HCT116 (cell line): ENCODE measurements at places on chromosomes 4 and X. TPM values are rescaled to one million over a fixed set of nuclear protein-coding genes. Genes with fewer than 3 reads are reported as not detected.

DNA sequence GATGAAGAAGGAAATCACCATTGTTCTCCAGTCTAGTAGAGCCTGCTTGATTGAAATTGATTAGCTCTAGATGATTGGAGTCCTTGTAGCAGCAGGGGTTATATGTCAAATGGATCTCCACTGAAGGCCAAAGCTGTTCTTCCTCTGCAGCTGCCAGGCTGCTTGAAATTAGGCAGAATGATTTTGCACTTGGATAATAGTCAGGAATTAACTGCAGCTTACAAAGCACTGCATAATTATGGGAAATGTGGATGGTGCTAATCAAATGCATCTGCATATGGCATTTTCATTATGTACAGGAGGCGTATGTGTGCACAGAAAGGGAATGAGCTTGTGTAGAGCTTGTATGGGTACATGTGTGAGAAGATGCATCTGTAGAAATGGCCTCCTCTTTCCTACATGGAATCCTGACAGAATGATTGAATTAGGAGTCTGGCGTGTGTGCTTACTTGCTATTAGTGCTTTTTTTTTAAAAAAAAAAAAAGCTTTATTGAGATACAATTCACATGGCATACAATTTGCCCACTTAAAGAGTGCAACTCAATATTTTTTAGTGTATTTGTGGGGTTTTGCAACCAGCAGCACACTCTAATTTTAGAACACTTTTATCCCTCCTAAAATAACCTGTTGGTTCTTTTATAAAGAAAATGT is 65.9 kb downstream of the TMEM131L start:
- no peaks in the 10 kb centered on the region for H3K27me3 ChIP-seq
- no peaks in the 10 kb centered on the region for H3K36me3 ChIP-seq
- no peak overlapping the region for H3K27ac ChIP-seq
- H3K4me1 ChIP-seq, result no peaks in the 10 kb centered on the region

Gene RENBP
- total RNA-seq, result 1.3 TPM

Gene TAF7L
- 0.22 TPM for total RNA-seq

Gene REPS2
- total RNA-seq, result 4.5 TPM

GRCh38 chr4:153076861-153077260 is 127.4 kb upstream of the TRIM2 start:
- H3K36me3 ChIP-seq, result no peaks in the 10 kb centered on the region
- H3K27me3 ChIP-seq, result no peaks in the 10 kb centered on the region
- no peak overlapping the region for H3K4me3 ChIP-seq
- H3K4me1 ChIP-seq, result no peaks in the 10 kb centered on the region
- DNase-seq, result no peak

DNA sequence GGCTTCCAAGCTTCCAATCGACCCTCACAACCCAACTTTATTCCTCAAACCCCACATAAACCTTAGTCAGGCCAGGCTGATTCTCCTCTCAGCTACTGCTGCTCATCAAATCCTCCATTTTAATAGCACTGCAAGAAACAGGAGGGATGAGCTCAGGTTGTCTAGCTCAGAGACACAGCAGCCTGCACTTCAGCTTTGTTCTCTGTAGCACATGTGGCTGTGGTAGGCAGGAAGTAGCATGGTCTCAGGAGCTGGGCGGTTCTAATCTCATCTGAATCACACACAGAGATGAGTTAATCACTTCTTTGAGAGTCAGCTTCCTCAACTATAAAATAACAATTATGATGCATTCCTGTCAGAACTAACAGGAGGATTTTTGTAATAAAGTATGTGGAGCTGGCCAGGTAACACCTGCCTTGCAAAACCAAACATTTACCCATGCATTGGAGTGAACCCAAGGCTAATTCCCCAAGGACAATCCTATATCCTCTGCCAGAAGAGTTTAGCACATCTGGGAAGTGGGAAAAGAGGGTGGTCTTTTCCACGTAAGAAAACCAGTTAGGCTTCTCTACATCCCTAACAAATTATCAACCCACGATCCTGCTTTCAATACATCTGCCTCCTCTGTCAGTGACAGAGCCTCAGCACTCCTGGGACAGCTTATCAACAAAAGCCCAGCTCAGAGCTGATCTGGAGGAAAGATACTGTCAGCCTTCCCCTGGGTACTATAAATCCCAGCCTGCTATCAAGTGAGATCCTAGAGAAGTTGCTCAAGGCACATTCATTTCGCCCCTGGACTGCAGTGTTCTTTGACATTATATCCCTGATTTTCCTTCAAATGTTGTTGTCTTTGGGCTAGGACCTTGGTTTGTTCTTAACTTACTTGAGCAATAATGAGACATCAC is 32.8 kb downstream of the ELOVL6 start:
- H3K27me3 ChIP-seq, result no peaks in the 10 kb centered on the region
- H3K27ac ChIP-seq, result peak overlapping the region; percentile 79; the same call in 1 of the 2 replicates
- DNase-seq, result peak; percentile 31
- no peaks in the 10 kb centered on the region for H3K36me3 ChIP-seq
- H3K4me1 ChIP-seq, result peaks cover 44% of the 10 kb centered on the region

DNA sequence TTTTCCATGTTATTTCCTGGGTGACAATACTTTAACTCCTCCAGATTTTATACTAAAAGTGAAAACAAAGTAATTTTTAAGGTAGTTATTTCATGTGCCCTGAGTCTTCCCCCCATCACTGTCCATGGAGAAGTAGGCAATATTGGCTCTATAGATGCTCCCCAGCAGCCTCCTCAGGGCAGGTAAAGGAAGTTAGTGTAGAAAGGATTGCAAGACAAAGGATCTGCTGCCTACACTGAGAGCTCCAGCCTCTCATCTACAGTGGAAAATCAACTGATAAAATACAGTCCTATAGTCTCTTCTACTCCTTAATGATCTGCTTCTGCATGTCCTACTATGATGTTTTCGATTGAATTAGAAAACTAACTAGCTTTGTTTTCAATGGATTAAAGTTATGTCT is 8.5 kb downstream of the POU3F4 start:
- H3K4me1 ChIP-seq, result no peaks in the 10 kb centered on the region
- no peak overlapping the region for H3K4me3 ChIP-seq
- H3K36me3 ChIP-seq, result no peaks in the 10 kb centered on the region

DNA sequence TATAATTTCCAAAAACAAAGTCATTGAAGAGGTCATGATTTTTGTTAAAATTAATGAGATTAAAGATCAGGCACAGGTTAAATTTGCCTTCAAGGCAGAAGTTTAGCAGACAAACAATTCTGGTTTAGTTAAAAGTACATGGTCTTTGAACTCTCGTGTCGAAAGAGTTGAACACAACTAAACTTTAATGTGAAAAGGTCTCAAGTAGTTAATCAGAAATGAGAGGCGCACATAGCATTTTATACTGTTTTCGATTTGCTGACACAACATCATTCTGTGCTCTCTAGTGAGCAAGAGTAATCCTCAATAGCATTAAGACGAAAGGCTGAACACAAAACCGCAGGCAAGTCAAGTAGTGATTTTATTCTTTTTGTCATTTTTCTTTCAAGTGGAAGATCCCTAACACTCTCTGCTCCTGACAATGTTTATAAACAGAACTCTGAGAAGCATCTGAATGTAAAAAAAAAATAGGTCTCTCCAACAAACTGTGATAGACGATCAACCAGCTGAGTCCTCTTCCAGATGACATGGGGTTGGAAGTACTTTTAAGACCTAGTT is 49.8 kb downstream of the SH3RF1 start:
- no peak overlapping the region for H3K4me3 ChIP-seq
- no peak overlapping the region for H3K27ac ChIP-seq
- DNase-seq, result no peak
- H3K4me1 ChIP-seq, result peaks cover 27% of the 10 kb centered on the region
- H3K27me3 ChIP-seq, result no peaks in the 10 kb centered on the region

- H3K27me3 ChIP-seq, result no peaks in the 10 kb centered on the region
- DNase-seq, result no peak
- no peak overlapping the region for H3K4me3 ChIP-seq
- no peaks in the 10 kb centered on the region for H3K4me1 ChIP-seq
These were observed 347.6 kb downstream of the FAM47A start for GRCh38 chrX:33784548-33784947.

Gene HPGD
- total RNA-seq, result 0.66 TPM

DNA sequence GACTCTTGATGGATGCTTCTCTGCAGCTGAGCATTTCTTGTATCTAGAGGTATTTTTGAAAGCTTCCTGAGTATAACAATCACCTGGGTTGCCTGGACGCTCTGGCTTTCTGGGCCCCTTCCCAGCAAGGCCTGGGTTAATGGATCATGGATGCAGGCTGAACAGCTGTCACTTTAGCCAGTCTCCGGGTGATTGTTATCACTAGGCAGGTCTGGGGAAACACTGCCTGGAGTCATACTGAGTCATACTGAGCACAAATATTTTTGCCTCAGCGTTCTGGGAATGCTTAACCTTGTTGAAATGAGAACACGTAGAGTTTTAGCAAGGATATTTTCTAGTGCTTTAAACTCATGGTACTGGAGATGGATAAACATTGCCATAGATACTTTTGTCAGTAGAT is 102.6 kb downstream of the PHEX start:
- H3K27me3 ChIP-seq, result no peaks in the 10 kb centered on the region
- peaks cover 18% of the 10 kb centered on the region for H3K4me1 ChIP-seq
- no peak overlapping the region for H3K4me3 ChIP-seq
- H3K27ac ChIP-seq, result no peak overlapping the region

Gene ATOH1
- not detected for total RNA-seq

DNA sequence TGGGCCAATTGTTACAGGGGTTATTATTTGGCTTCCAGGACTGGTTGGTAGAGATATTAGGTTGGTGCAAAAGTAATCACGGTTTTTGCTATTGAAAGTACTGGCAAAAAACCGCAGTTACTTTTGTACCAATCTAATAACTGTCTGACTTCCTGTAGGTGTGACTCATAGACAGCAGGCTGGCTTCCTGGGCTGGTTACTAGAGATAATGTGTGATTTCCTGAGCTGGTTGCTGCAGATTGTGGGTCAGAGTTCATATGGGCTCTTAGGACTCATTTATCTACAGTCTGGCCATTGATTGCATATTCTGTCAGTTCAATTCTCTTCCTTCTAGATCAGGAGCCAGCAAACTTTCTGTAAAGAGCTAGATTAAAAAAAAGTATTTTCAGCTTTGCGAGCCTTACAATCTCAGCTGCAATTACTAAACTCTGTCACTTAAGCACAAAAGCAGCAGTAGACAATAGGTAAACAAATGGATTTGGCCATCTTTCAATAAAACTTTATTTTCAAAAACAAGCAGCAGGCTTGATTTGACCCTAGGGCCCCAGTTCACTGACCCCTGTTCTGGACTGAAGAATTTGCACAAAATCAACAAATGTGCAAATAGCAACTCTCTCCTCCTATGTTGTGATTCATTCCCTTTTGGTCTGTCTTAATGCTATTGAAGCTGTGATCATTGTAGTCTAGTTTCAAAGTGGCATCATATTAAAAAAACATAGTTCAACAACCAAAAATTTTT is 50.8 kb upstream of the BOD1L1 start:
- no peaks in the 10 kb centered on the region for H3K36me3 ChIP-seq
- H3K27me3 ChIP-seq, result no peaks in the 10 kb centered on the region
- H3K4me3 ChIP-seq, result no peak overlapping the region
- no peak for DNase-seq
- no peaks in the 10 kb centered on the region for H3K4me1 ChIP-seq

DNA sequence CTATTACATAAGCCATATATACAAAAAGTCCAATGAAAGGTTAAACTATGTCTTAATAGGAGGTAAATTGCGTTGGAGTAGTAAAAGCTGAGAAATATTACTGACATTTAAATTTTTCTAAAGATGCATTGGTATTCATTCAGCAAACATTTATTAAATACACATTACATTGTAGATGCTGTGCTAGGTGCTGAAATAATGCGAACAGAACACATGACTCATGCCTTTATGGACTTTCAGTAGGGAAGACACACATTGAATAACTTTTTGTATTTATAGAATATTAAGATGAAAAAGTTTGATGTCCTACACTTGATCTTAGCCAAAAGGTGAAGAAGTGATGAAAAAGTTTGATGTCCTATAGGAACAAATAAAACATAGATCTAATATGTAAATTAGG is 871.1 kb upstream of the SLIT2 start:
- no peaks in the 10 kb centered on the region for H3K36me3 ChIP-seq
- peaks cover 6% of the 10 kb centered on the region; the same call in 1 of the 2 replicates for H3K4me1 ChIP-seq
- DNase-seq, result no peak
- H3K27ac ChIP-seq, result no peak overlapping the region

Gene PNMA6F
- not detected for total RNA-seq

DNA sequence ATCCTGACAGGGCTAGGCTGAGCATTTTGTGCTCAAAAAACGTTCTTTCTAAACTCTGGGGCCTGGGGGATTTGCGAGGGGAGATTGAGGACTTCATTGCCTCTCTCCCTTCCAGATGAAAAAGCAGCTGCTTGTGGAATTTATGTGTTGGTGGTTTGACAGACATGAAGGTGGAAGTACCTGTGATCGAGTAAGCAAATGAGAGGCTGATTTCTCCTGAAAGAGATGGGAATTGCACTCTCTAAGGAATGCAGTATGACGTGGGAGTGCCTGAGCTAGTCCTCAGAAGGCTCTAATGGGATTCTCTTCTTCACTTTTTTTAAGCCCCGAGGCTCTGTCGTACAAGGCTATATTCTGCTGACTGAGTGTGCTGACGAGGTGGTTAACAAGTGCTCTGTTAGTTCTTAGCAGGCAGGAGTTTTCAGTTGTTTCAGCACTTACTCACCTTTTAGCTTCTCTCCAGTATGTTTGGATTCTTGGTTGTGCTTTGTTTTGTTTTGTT is 426.8 kb upstream of the CNKSR2 start:
- no peak overlapping the region for H3K27ac ChIP-seq
- no peaks in the 10 kb centered on the region for H3K27me3 ChIP-seq
- no peaks in the 10 kb centered on the region for H3K4me1 ChIP-seq

- H3K4me1 ChIP-seq, result no peaks in the 10 kb centered on the region
- no peaks in the 10 kb centered on the region for H3K27me3 ChIP-seq
- H3K27ac ChIP-seq, result no peak overlapping the region
- DNase-seq, result no peak
- no peak overlapping the region for H3K4me3 ChIP-seq
These were observed 71.5 kb downstream of the SLC16A2 start for GRCh38 chrX:74492720-74493201.

DNA sequence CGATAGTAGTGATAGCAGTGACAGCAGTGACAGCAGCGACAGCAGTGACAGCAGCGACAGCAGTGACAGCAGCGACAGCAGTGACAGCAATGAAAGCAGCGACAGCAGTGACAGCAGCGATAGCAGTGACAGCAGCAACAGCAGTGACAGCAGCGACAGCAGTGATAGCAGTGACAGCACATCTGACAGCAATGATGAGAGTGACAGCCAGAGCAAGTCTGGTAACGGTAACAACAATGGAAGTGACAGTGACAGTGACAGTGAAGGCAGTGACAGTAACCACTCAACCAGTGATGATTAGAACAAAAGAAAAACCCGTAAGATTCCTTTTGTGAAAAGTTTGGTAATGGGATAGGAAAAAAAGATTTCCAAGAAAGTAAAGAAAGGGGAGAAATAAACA is 7.9 kb downstream of the DSPP start:
- peaks cover 39% of the 10 kb centered on the region for H3K27me3 ChIP-seq
- no peak for DNase-seq
- no peak overlapping the region for H3K4me3 ChIP-seq
- H3K4me1 ChIP-seq, result no peaks in the 10 kb centered on the region
- no peak overlapping the region for H3K27ac ChIP-seq

GRCh38 chr4:67550857-67551256 is 5.6 kb upstream of the CENPC start:
- no peaks in the 10 kb centered on the region for H3K27me3 ChIP-seq
- no peak for DNase-seq
- H3K27ac ChIP-seq, result no peak overlapping the region
- peaks cover 2% of the 10 kb centered on the region; the same call in 1 of the 2 replicates for H3K4me1 ChIP-seq
- no peak overlapping the region for H3K4me3 ChIP-seq
